ENCODE measurements at places on chromosomes 12 and 14. TPM values are rescaled to one million over a fixed set of nuclear protein-coding genes. Genes with fewer than 3 reads are reported as not detected.

DNA sequence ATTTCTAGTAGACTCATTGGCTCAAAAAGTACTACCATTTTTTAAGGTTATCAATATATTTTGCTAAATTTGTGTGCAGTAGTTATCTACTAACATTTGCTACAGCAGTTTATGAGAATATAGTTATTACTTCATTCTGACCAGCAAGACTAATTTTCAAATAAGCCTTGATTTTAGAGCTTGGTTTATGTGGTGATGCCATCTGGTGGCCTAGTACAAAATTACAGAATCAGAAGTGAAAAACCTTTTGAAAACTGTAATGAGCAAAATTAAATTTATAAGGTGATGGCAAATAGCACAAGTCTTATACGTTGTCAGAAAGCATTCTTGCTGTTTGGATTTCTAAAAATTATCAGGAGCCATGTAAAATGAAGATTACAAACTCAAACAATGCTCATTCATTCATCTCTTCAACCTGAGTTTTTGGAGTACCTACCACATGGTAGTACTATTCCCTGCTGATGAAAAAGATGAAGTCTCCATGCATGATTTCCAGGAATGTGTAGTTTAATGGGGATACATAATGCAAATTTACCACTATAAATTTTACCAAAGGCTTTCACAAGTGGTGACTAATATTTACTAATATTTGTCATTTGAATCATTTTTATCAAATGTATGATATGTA is 51.0 kb downstream of the MAGOHB start:
- H3K27me3 ChIP-seq, result peaks cover 38% of the 10 kb centered on the region
- no peaks in the 10 kb centered on the region for H3K36me3 ChIP-seq
- no peak overlapping the region for H3K27ac ChIP-seq
- DNase-seq, result no peak

DNA sequence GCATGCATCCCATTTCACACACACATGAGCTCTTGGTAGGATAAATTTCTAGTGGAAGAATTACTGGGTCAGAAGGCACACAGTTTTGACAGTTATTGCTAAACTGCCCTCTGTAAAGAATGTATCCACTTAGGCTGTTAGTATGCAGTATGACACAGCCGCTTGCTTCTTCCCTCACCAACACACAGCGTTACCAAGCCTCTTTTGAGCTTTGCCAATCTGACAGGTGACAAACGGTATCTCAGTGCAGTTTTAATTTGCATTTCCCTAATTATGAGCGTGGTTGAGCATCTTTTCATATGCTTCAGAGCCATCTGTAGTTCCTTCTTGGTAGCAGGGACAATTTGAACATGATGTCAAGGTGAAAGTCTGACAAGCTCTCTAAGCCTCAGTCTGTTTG is 42.9 kb downstream of the HRK start:
- no peak overlapping the region for H3K27ac ChIP-seq
- H3K27me3 ChIP-seq, result no peaks in the 10 kb centered on the region
- no peaks in the 10 kb centered on the region for H3K36me3 ChIP-seq
- no peaks in the 10 kb centered on the region for H3K4me1 ChIP-seq

DNA sequence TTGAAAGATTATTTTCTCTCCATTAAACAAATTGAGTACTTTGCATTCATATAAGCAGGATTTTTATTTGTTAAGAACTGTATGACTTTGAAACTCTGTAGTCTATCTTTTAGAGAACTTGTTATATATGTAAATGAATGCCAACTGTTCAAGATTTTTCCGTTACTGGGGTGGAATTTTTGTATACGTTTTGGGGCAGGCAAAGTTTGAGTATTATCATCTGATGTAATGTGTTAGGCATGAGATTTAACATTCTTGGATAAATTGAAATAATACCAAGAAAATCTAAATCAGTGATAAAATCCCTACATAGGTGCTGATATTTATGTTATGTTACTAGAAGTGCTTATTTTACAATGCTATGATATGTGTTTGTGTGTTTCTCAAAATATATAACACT is 8.4 kb downstream of the CNOT2 start:
- no peak for DNase-seq
- peaks cover 20% of the 10 kb centered on the region for H3K36me3 ChIP-seq
- peaks cover 24% of the 10 kb centered on the region for H3K4me1 ChIP-seq
- H3K4me3 ChIP-seq, result no peak overlapping the region
- no peak overlapping the region for H3K27ac ChIP-seq
- no peaks in the 10 kb centered on the region for H3K27me3 ChIP-seq

DNA sequence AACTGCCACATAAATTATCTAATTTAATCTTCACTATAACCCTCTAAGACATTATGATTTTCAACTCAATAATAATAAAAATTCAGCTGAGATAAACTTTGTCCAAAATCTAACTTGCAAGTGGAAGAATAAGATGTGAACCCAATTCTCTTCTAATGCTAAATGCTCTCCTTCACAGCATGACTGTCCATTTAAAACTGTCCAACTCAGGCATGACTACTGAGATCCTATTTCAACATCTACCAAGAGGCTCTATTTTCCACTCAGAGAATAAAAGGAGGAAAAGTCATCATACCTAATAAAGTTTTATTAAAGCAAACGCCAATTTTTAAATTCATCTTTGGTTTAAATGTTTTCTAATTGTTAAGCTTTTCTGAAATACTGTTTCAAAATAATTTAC is 183.6 kb downstream of the MED13L start:
- no peaks in the 10 kb centered on the region for H3K27me3 ChIP-seq
- H3K4me1 ChIP-seq, result peaks cover 9% of the 10 kb centered on the region
- no peak for DNase-seq
- H3K27ac ChIP-seq, result no peak overlapping the region
- H3K36me3 ChIP-seq, result peaks cover 23% of the 10 kb centered on the region

RILPL1 gene
- 1.8 TPM for total RNA-seq
